CD4-positive, CD25-positive, alpha-beta regulatory T cell (primary cell): ENCODE measurements at places on chromosomes 7 and 10. TPM values are rescaled to one million over a fixed set of nuclear protein-coding genes. Genes with fewer than 3 reads are reported as not detected.

SHH gene
- not detected for total RNA-seq

DNA sequence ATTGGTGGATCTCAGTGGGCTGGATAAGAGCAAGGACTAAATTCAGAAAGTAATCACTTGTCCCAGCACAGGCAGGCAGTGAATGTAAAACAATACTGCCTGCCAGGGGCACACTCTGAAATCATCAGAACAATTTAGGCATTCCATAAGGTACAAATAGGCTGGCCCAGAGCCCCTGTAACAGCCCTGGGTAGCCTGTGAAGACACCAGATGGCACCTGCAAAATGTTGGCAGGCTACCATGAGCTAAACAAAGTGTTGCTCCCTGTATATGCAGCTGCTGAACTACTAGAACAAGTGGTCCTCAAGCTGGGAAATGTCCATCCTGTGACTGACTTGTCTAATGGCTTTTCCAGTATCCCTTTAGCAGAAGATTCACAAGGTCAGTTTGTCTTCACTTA is 3.0 kb upstream of the PRSS37 start:
- no peak for DNase-seq

GRCh38 chr7:144674550-144674949 is 161.3 kb downstream of the TPK1 start:
- DNase-seq, result no peak

DNA sequence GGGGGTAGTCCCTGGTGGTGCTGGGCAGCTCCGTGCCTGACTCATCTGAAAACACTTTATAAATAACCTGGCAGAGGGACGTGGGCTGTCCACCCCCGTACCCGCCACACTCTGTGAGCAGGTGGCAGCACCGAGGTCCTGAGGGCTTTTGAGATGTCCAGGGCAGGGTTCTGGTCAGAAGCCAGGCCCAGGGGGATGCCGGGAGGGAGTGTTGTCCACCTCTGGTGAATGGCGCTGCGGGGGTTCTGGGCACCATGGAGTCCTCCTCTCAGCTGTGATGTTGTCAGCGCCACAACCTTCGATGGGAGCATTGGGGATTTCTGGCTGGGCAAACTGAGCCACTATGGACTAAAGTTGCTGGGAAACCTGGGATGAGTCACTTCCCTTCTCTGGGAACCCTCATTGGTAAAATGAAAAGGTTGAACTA is 27.4 kb upstream of the GOLGA7B start:
- no peak for DNase-seq

DNA sequence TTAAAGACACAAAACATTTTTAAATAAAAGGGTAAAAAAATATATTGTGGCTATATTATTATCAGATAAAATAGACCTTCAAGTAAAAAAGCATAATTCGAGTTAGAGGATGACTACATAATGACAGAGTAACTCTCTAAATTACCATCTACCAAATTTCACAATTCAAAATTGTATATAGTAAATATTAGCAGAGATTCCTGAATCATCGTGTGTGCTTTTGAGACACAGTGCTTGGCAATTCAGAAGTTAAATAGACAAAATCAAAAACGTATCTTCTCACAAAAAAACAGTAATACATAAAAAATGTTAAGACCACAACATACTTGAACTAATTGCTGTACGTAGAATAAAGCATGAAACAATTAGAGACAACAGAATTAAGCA is 110.4 kb downstream of the AHR start:
- DNase-seq, result no peak

GRCh38 chr10:132615341-132616169 is 78.0 kb downstream of the INPP5A start:
- DNase-seq, result no peak
